ENCODE measurements at places on chromosomes 12 and 14.

GRCh38 chr14:35155962-35156361, 33.6 kb downstream of the PRORP start:
- DNase-seq = no peak

DNA sequence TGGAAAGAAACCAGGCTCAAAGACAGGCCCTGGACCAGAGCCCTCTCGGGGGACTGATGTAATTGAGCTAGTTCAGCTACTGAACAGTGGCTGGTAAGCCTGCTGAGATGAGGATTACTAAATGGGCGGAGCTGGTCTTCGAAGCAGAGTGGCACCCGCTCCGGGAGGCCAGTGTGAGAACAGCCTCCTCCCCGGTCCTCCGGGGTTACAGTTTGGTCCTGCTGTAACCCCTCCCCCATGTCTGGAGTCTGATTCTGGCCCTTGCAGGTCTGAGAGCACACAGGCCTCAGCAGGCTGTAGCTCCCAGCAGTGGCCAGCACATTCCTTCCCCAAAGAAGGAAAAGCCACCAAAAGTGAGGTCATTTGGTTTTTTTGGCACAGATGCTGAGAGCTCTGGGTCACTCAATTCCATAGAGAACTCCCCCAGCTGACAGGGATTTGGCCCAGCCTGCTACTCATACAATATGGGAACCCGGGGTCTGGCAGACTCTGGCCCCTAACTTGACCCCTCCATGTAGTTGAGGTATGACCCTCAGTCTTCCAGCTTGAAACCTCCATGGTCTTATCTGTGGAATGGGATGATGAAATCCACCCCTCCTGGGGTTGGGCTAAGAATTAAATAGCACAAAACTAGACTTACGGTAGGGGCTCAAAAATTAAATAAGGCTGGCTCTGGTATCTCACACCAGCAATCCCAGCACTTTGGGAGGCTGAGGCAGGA, 39.0 kb downstream of the ACTN1 start:
- peak; percentile 79 for DNase-seq

DNA sequence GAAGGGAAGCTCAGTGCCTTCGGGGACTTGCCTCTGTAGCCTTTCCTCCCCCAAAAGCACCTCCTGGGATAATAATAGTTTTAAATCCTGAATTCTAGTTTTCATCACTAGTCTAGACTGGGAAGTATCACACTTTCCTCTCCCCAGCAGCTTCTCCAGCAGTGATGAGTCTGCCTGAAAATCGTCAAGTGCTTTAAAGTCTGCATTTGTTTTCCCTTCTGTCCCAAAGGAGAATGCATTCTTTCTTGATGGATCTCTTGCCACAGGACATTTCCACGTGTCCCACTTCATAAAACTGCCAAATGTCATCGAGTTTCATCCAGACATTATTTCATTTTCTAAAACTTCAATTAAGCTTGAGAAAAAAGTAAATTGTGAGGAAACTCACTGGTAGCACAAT, 15.0 kb downstream of the CSRP2 start:
- DNase-seq = no peak

GRCh38 chr14:51880835-51881580, 20.6 kb downstream of the GNG2 start:
- no peak for DNase-seq

GRCh38 chr14:102982852-102983470, 60.5 kb downstream of the AMN start:
- no peak for DNase-seq

GRCh38 chr14:87030197-87030596, 962.8 kb downstream of the GALC start:
- DNase-seq = no peak

DNA sequence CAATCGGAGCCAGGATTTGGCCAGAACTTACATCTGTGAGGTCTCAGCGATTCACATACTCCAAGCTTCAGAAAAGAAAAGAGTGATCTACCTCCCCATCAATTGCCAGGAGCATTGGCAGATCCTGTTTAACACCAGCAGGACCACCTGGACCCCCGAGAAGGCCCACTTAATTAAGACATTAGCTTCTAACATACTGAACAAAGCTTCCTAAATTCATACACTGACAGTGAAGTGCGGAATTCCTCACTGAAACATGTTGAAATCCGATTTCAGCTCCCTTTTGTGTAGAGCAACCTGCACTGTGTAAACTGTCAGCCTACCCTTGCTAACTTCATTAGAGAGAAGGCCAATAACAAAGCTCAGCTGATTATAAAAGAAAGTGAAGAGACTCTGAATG, 274.0 kb downstream of the NOVA1 start:
- no peak for DNase-seq
